ENCODE measurements at places on chromosomes 6 and 20. TPM values are rescaled to one million over a fixed set of nuclear protein-coding genes. Genes with fewer than 3 reads are reported as not detected.
A peak's percentile ranks its signal among the peaks of the same experiment; 100 is the strongest.

The ATP6V1G2 gene
- 0.16 TPM for total RNA-seq

The ADGRF4 gene
- not detected for total RNA-seq

The EPB41L1 gene
- 40.5 TPM for total RNA-seq

The SPATS1 gene
- total RNA-seq: 0.18 TPM

The BCLAF1 gene
- total RNA-seq: 40.8 TPM

The SFTA2 gene
- 2.2 TPM for total RNA-seq

The GJA10 gene
- not detected for total RNA-seq

The RNF182 gene
- total RNA-seq: 0.75 TPM

The LST1 gene
- 0.56 TPM for total RNA-seq

The CRIP3 gene
- 0.79 TPM for total RNA-seq

The PRRT1 gene
- total RNA-seq: 0.69 TPM

- no peak overlapping the region for H3K4me3 ChIP-seq
- no peak for DNase-seq
- no peaks in the 10 kb centered on the region for H3K27me3 ChIP-seq
These were observed 35.8 kb downstream of the CDC5L start for GRCh38 chr6:44423306-44423705.

GRCh38 chr6:150065083-150065482 is 3.8 kb downstream of the ULBP3 start:
- H3K36me3 ChIP-seq: no peaks in the 10 kb centered on the region
- DNase-seq: no peak
- H3K27ac ChIP-seq: no peak overlapping the region
- no peak overlapping the region for H3K4me3 ChIP-seq

DNA sequence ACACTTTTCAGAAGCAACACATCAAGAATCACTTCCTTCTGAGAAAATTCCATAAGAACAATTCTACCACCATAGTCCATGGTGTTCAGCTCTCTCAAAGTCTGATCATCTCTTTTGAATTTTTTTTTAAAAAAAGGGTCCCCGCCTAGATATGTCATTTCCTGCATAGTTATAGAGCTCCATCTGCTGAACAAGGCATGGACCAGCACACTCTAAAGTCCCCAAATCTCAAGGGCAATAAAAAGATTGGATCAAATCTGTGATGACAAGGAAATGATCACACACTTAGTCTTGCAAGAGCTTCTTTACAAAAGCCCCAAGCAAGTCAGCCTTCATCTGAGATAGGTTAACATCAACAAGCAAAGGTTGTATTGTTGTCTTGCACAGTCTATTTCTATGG is 100.7 kb upstream of the STMND1 start:
- H3K27me3 ChIP-seq: no peaks in the 10 kb centered on the region
- no peaks in the 10 kb centered on the region for H3K36me3 ChIP-seq
- H3K27ac ChIP-seq: no peak overlapping the region
- DNase-seq: no peak
- peaks cover 9% of the 10 kb centered on the region for H3K4me1 ChIP-seq
- H3K4me3 ChIP-seq: no peak overlapping the region

- H3K27me3 ChIP-seq: no peaks in the 10 kb centered on the region
- no peak overlapping the region for H3K27ac ChIP-seq
- no peak for DNase-seq
These were observed 6.5 kb upstream of the RBBP8NL start for GRCh38 chr20:62433658-62434497.

- DNase-seq: peak; percentile 60
- no peaks in the 10 kb centered on the region for H3K4me1 ChIP-seq
- no peak overlapping the region for H3K27ac ChIP-seq
- H3K4me3 ChIP-seq: no peak overlapping the region
- H3K36me3 ChIP-seq: no peaks in the 10 kb centered on the region
- no peaks in the 10 kb centered on the region for H3K27me3 ChIP-seq
These were observed 41.3 kb downstream of the SPDEF start for GRCh38 chr6:34514593-34515472.

DNA sequence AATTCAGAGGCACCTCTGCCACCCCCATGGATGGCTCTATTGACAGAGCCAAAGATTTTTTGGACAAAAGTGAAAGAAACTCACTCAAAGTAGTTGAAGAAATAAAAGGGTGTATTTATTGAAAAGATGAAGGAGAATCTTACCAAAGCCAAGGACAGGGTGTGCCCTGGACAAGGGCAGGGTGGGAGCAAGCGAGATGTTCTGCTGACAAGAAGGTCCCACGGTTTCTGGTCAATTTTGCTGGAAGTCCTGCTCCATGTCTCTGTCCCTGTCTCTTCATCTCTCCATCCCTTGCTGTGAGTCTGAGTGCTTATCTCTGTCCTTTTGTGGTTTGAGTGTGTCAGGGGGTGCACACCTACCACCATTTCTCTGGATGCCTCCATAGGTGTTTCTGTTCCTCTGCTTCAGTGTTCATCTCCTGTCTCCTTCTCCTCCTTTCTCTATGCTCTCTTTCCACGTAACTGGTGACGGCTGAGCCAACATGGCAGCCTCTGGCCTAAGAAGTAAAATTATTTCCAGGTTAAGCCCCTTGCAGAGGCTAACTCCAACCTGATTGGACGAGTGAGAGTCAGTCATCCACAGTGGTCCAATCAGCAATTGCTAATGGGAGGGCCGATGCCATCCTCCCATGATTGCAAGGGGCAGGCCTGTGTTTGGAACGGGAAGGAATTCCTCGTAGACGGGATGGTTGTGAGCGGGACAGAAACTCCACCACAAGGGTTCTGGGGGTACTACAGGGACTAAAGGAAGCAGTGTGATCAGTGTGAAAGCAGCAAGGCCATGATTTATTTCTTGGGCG is 502.1 kb upstream of the CDH4 start:
- H3K27ac ChIP-seq: no peak overlapping the region
- no peak overlapping the region for H3K4me3 ChIP-seq
- H3K36me3 ChIP-seq: no peaks in the 10 kb centered on the region
- H3K27me3 ChIP-seq: no peaks in the 10 kb centered on the region
- H3K4me1 ChIP-seq: no peaks in the 10 kb centered on the region

- no peaks in the 10 kb centered on the region for H3K36me3 ChIP-seq
- no peak for DNase-seq
- no peaks in the 10 kb centered on the region for H3K27me3 ChIP-seq
- no peak overlapping the region for H3K27ac ChIP-seq
- no peak overlapping the region for H3K4me3 ChIP-seq
These were observed 215.3 kb downstream of the RNGTT start for GRCh38 chr6:88748141-88748540.

DNA sequence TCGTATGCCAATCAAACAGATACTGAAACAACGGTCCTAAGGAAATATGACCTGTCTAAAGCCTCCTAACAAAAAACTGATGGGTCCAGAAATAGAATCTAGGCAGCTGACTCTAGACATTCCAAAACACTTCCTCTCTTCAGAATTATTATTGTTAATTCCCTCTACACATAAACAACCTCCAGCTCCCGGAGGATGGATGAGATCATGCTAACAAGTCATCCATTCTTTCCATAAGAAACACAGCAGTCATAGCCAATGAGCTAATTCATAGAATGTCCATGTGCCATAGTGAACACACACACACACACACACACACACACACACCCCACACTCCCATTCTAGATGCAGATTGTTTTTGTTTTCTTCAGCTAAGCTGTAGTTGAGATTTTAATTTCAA is 44.3 kb downstream of the HDGFL1 start:
- H3K36me3 ChIP-seq: no peaks in the 10 kb centered on the region
- no peak for DNase-seq
- H3K4me3 ChIP-seq: no peak overlapping the region
- peaks cover 3% of the 10 kb centered on the region for H3K4me1 ChIP-seq
- no peaks in the 10 kb centered on the region for H3K27me3 ChIP-seq

- H3K4me1 ChIP-seq: no peaks in the 10 kb centered on the region
- no peaks in the 10 kb centered on the region for H3K36me3 ChIP-seq
- no peak for DNase-seq
- no peaks in the 10 kb centered on the region for H3K27me3 ChIP-seq
- H3K4me3 ChIP-seq: no peak overlapping the region
- H3K27ac ChIP-seq: no peak overlapping the region
These were observed 404.3 kb downstream of the CDH26 start for GRCh38 chr20:60362531-60362930.

GRCh38 chr6:151627689-151628444 is 134.1 kb downstream of the CCDC170 start:
- H3K4me1 ChIP-seq: no peaks in the 10 kb centered on the region
- H3K27me3 ChIP-seq: no peaks in the 10 kb centered on the region
- no peak overlapping the region for H3K4me3 ChIP-seq
- H3K36me3 ChIP-seq: no peaks in the 10 kb centered on the region
- no peak overlapping the region for H3K27ac ChIP-seq
- no peak for DNase-seq

- peak overlapping the region; percentile 33 for H3K27ac ChIP-seq
- DNase-seq: peak; percentile 74
- H3K4me1 ChIP-seq: peaks cover 21% of the 10 kb centered on the region
- H3K4me3 ChIP-seq: no peak overlapping the region
These were observed 704.8 kb upstream of the SLC35B3 start for GRCh38 chr6:9140172-9140571.

GRCh38 chr6:121365536-121366521 is 31.5 kb upstream of the TBC1D32 start:
- H3K4me1 ChIP-seq: no peaks in the 10 kb centered on the region
- no peak for DNase-seq
- H3K27me3 ChIP-seq: no peaks in the 10 kb centered on the region
- H3K27ac ChIP-seq: no peak overlapping the region
- H3K36me3 ChIP-seq: no peaks in the 10 kb centered on the region
- no peak overlapping the region for H3K4me3 ChIP-seq

DNA sequence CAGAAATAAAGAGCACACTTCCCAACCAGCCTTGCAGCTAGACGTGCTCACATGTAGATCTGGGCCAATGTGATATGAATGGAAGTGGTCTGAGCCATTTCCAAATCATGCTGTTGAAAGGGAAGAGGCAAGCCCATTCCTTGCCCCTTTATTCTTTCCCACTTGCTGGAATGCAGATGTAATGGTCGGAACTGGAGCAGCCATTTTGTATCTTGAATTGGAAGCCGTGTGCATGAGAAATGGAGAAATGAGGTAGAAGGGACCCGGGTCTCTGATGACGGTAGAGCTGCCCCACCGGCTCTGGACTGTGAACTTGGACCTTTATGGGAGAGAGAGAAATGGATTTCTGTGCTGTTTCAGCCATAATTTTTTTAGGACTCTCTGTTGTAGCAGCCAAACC is 54.8 kb upstream of the STX16 start:
- H3K27me3 ChIP-seq: no peaks in the 10 kb centered on the region
- H3K27ac ChIP-seq: no peak overlapping the region
- no peak overlapping the region for H3K4me3 ChIP-seq

GRCh38 chr6:151291722-151292059 is 51.9 kb downstream of the AKAP12 start:
- H3K36me3 ChIP-seq: no peaks in the 10 kb centered on the region
- DNase-seq: no peak
- no peaks in the 10 kb centered on the region for H3K27me3 ChIP-seq
- H3K4me1 ChIP-seq: no peaks in the 10 kb centered on the region
- H3K4me3 ChIP-seq: no peak overlapping the region

GRCh38 chr20:39960522-39961428 is 728.3 kb downstream of the MAFB start:
- DNase-seq: peak; percentile 18
- H3K4me1 ChIP-seq: peaks cover 4% of the 10 kb centered on the region
- H3K27ac ChIP-seq: no peak overlapping the region

DNA sequence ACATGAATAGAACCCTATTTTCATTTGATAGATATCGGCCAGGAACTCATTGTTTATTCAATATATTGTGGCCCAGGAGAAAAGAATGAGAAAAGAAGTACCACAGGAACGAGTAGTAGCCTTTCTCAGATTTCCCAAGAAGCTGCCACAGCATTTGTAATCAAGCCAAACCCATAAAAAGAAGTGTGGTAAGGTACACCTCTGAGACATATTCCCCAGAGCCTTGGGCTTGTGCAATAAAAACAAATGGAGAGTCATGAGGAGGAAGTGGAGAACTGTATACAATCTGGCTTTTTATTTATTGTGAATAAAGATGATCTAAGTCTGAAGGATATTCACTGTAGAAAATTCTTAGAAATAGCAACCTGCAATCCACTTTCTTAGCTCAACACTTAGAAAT is 36.7 kb downstream of the KIF6 start:
- H3K4me3 ChIP-seq: no peak overlapping the region
- no peaks in the 10 kb centered on the region for H3K27me3 ChIP-seq
- H3K4me1 ChIP-seq: no peaks in the 10 kb centered on the region
- DNase-seq: no peak
- H3K27ac ChIP-seq: no peak overlapping the region

GRCh38 chr6:134738211-134738885 is 211.6 kb downstream of the ALDH8A1 start:
- H3K27ac ChIP-seq: no peak overlapping the region
- no peak for DNase-seq
- no peaks in the 10 kb centered on the region for H3K27me3 ChIP-seq
- no peak overlapping the region for H3K4me3 ChIP-seq
- no peaks in the 10 kb centered on the region for H3K36me3 ChIP-seq
- H3K4me1 ChIP-seq: no peaks in the 10 kb centered on the region

GRCh38 chr6:44681761-44682160 is 294.3 kb downstream of the CDC5L start:
- H3K4me3 ChIP-seq: no peak overlapping the region
- no peak overlapping the region for H3K27ac ChIP-seq

DNA sequence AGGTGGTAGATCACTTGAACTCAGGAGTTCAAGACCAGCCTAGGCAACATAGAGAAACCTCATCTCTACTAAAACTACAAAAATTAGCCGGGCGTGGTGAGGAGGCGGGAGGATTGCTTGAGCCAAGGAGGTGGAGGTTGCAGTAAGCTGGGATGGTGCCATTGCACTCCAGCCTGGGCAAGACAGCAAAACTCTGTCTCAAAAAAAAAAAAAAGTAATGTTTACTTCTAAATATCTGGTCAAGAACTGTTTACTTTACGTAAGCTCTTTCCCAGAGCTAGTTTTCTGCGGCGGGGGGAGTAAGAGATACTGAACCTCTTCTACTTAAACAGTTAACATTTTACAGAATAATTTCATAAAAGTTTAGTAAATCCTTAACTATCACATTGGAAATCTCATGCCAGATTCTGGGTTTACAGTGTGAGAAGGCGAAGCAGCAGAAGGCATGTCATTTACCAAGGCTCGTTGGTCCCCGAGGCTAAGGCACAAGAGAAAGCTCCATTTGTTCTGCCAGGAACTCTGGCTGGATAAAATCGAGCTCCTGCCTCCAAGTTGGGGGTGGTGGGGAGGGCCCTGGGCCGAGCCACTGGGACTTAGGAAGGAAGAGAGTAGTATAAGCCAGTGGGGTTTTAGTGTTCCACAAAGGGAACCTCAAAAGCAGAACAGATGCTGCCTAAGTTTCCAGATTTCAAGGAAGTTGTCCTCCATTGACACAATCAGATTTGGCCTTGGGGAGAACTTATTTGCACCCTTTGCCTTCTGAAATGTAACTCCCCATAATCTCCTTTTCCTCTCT is 41.7 kb downstream of the ARFGEF2 start:
- H3K27ac ChIP-seq: no peak overlapping the region
- no peaks in the 10 kb centered on the region for H3K36me3 ChIP-seq
- H3K27me3 ChIP-seq: no peaks in the 10 kb centered on the region
- DNase-seq: no peak
- no peaks in the 10 kb centered on the region for H3K4me1 ChIP-seq
- no peak overlapping the region for H3K4me3 ChIP-seq
